CD4-positive, alpha-beta T cell treated with Interleukin-2 at 100 ng/mL for 4 hours (primary cell): ENCODE measurements at places on chromosomes 7 and 10.

DNA sequence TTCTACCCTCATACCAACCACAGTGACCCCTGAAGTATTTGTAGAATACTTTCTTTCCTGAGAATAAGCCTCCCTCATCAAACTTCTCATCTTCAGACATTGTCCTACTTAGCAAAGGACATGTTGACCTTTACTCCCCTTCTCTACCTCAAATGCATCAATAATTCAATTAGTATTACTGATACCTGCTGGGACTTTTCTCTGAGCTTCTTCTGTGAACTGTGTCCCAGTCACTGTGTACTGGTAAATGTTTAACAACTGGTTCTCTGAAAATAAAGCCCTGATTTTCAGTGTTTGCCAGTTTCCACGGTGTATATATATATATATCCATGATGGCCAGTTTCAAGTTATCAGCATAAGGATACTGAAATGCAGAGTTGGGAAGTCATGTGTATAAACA is 12.2 kb downstream of the PANK1 start:
- no peak for DNase-seq

- DNase-seq = no peak
Observed at GRCh38 chr10:132355297-132355696, 23.3 kb downstream of the LRRC27 start.

GRCh38 chr10:11183015-11183414 is 165.3 kb downstream of the CELF2 start:
- DNase-seq = peak; percentile 81

- DNase-seq = no peak
Observed at GRCh38 chr7:107090457-107090856, 46.0 kb downstream of the PRKAR2B start.

- no peak for DNase-seq
Observed at GRCh38 chr7:116169060-116169459, 41.3 kb upstream of the TES start.

DNA sequence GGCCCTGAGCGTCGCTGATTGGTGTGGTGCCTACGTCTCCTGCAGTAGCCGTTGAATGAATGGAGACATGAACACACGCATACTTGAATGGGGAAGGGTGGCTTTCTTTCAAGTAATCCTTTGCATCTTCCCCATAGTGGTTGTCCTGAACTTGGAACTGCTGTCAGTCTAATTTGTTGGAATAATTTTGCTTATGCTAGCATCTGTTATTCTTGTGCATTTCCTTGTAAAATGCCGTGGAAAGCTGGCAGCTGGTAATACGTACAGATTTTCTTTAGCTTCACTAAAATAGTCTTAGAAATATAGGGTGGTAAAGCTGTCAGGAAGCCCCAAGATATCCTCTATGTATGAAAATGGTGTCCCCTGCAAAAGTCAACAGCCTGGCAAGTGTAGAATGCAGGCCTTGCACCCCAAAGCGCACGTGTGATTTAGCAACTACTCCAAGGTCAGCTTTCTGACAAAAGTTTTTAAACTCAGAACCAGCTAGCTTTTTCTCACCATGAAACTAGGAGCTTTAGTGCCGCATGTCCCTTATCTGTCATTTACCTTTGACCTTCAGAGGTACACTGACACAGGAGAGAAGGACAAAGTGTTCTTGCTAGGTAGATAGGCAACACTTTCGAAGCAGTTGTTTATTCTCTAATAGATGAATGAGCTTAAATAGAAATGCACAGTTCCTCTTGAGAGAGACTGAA is 70.8 kb downstream of the RBM33 start:
- no peak for DNase-seq

- DNase-seq = no peak
Observed at GRCh38 chr7:155470686-155471638, 13.0 kb downstream of the EN2 start.

- DNase-seq = no peak
Observed at GRCh38 chr10:97320480-97321031, 1.5 kb downstream of the FRAT1 start.

DNA sequence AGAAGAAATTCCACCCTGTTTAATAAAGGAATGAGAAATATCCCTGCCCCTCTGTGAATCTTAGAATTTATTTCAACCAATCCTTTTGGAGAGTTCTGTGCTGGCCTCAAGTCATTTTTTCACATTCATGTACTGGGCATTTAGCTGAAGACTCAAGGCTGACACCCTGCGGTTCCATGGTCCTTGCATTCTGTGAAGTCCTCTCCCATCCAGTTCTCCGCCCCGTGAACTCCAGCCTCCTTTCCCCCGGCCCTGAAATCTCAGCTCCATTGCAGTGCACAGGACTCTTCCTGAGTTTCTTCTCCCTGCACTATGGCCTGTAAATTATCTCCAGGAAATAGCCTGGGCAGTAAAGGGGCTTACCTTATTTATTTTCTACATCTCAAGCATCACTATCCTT is 183.0 kb upstream of the KCND2 start:
- DNase-seq = no peak

DNA sequence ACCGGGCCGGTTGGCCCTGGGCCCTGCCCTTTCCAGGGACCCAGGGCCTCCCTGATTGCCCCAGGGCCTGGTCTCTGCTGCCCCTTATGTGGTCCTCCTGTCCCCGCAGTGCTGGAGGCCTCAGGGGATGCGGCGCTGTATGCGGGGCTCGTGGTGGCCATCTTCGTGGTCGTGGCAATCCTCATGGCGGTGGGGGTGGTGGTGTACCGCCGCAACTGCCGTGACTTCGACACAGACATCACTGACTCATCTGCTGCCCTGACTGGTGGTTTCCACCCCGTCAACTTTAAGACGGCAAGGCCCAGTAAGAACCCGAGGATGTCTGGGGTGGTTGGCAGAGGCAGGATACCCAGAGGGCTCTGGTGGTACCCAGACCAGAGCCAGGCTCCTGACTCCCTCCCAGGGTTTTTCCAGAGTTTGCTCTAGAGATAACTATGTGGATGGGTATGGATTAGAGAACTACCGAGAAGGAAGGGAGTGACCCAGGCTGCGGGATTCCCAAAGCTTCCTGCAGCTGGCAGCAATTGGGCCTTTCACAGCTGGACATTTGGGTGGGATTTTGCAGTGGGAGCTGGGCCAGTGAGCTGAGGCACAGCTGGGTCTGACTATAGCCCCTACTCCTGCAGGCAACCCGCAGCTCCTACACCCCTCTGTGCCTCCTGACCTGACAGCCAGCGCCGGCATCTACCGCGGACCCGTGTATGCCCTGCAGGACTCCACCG is 28.1 kb upstream of the SLC29A3 start:
- DNase-seq = no peak

DNA sequence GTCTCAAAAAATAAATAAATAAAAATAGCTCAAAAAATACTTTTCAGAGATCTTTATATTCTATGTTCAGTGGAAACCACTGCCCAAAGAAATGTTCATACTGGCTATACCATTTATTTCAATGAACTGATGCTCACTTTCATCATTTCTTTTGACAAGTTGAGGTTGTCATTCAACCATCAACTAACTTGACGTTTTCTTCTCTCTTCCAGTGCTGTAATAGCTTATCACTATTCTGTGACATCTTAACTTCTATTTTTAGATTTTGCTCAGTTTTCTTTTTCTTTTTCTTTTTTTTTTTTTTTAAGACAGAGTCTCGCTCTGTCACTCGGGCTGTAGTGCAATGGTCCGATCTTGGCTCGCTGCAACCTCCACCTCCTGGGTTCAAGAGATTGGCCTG is 8.7 kb upstream of the CTAGE4 start:
- no peak for DNase-seq

GRCh38 chr7:274266-274665 is 15.7 kb upstream of the FOXL3 start:
- no peak for DNase-seq

DNA sequence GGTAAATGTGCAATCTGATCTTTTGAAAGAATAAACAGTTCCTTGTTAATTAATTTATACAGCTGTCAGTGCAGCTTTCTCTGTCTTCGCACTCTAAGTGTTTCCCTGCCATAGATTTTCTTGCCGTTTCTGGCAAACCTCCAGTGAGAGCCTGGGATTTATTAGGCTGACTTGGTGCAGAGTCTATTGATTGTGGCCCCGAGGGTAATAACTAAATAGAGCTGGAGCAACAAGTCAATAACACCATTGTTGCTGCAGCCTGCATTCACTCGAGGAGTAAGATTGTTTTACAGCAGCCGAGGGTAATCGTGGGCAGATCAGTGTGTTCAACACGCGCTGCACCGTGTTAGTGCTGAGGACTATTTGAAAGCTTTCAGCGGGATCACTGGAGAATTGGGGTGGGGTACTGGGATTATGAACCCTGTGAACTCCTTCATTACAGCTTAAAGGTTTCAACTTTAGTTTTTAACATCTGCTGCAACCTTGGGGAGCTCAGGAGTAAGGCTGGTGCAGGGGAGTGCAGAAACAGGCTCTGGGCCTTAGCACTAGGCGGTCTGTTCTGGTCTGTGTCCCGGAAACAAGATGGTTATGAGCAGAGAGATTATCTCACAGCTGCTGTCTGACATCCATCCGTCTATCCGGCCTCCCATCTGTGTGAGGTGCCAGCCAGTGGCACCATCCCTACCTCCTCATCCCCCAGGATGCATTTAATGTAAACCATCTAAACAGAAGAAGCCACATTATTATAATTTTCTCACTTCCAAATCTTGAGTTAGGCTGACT is 174.0 kb upstream of the TCF7L2 start:
- DNase-seq = no peak

DNA sequence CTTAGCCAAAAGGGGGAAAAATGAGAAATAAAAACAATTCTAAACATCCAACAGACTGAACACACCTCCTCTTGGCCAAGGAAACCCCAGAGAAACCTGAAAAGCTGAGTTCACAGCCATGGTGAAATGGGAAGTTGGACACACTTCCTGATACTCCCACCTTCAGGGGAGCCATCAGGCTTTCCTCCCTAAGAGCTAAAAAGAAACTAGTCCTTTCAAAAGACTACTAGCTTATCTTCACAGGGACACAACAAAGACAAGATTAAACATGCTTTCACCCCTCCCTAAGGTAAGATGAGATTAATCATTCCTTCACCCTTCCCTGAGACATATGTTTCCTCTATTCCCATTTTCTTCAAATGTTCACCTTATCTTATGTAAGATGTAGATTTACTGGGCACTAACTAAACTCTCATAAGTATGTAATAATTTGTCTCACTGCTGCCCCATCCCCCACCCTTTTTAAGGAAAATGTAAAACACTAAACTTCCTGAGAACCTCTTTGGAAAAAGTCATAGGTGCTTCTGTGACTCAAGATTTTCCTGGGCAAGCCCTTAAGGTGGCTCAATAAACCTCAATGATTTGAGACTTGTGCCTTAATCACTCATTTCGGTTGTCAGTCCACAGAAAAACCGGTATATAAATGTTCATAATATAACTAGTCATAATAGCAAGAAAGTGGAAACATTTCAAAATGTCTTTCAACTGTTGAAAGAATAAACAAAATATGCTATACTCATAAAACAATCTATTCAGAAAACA is 40.5 kb downstream of the HTR7 start:
- DNase-seq = no peak

- no peak for DNase-seq
Observed at GRCh38 chr7:39062811-39063210, 85.1 kb downstream of the POU6F2 start.

DNA sequence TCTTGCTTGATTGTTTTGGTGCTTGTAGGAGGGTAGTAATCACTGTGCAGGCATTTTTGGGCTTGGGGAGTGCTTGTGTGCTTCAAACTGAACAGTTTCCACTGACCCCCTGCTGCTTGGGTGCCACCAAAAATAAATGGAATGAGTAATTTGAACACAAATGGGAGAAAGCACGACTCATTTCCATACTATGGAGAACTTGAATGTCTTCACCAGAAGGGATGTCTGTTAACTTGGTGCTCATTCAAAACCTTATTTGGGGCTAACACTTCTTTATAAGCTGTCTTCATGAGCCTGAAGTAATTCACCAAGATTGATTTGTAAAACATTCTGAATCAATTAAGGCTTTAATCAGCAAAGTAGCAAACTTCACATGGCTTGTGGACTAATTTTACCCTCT is 560.3 kb downstream of the SDK1 start:
- DNase-seq = no peak

DNA sequence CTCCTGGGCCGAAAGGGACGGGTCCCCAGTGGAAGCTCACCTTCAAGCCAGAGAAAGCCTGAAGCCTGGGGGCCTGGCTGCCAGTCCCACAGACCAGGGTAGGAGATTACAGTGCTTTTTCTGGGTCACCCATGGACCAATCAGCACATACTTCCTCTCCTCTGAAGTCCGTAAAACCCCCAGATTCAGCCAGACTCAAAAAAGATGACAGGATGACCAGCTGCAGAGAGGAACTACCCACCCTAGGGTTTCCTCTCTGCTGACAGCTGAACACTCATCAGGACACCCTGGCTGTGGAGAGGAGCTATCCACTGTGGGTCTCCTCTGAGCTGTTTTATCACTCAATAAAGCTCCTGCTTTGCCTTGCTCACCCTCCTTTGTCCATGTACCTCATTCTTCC is 78.0 kb downstream of the SAMD9 start:
- DNase-seq = no peak
